ENCODE measurements at places on chromosomes 11 and 22.

GRCh38 chr22:48103126-48103875, 1340.9 kb downstream of the TBC1D22A start:
- no peak for DNase-seq

- peak; percentile 86 for DNase-seq
Measured at GRCh38 chr22:21657360-21658032, 8.3 kb upstream of the PPIL2 start.

GRCh38 chr11:86610559-86611341, 61.7 kb downstream of the ME3 start:
- DNase-seq = no peak

DNA sequence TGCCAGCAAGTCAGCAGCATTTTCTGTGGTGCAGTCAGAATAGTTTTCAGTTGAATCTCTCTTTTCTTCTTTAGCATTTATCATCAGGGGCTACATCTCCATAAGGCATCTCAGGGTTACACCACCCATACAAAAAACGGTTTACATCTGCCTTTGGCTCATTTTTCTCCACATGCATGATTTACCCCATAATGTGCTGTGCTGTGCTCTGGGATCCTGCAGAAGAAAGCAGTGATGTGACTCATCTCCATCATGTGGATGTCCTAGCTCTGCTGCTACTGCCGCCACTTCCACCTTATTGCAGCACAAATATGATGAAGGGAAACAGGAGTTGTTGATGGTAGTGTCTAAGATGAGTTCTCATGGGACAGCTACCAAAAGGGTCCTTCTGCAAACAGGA, 30.0 kb upstream of the CCDC179 start:
- DNase-seq = no peak

DNA sequence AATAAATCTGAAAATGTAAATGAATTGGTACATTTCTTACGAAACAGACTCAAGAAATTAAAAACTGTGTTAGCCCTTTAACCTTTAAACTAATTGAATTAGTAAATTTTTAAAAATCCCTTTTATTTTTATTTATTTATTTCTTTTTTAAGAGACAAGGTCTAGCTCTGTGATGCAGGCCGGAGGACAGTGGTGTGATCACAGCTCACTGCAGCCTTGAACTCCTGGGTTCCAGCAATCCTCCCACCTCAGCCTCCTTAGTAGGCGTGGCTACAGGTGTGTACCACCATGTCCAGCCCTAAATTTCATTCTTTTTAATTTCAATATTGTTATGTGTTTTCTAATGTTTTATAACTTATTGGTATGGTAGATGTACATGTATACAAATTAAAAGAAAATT, 72.6 kb downstream of the MYEOV start:
- DNase-seq = no peak

DNA sequence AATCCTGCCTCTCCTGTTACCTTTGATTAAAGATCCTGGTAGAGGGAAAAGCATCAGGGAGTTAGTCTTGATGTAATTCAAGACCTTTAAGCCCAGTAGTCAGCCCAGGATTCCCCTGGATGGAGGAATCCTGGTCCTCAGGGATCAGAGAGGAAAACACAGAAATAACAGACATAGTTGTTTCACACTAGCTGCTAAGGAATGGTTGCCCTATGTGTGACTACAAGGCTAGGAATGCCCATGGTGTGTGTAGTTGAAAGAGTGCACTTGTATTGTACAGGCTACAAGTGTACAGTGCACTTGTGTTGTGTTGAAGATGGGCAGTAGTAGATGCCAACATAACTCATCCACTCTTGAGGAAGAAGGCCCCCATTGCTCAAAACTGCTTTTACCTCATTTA, 226.8 kb downstream of the AASDHPPT start:
- DNase-seq = peak; percentile 26

DNA sequence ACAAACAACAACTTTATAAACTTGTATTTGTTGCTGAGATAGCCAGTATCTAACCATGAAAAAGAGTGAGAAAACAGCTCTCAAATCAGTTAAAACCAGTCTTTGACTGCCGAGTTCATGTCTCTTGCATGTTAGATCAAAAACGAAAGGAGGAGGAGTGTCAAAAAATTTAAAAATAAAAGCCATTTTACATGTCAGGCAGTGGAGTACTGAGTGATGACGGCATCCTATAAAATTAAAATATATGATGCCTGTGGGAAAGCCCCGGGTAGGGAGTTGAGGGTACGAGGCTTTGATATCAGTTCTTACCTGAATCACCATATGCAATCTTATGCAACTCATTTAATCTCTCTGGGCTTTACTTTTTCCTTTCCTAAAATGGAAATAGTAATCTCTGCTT, 117.3 kb downstream of the ETS1 start:
- DNase-seq = no peak

DNA sequence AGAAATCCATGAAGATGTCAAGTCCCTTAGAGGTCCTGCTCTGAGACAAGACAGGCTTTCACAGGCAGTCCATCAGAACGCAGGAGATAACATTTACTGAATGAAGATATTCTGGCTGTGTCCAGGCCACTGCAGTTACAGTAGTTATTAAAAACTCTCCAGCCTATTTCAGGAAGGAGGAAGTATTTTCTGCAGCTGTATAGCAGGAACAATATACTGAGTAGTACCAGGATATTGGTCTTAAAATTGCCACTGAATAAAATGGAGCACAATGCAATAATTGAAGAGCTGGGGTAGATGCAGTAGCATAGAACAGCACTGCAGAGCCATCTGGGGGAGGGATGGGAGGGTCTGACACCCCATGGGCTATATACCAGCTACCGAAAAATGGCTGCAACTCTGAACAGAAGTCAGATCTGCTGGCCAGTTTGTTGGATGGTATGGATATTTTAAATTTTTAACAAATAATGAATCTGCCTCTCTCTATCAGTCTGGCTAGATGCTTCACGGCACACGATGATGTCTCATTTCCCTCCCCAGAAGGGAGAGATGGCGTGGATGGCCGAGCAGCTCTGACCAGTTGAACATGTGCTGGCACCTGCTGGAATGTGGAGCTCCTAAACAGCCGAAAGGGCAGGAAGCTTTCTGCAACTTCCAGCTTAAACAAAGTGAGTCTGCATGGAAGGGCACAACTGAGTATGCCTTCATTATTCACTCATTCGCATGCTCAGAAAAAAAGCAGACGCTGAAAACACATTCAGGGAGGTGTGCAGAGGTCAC, 342.1 kb upstream of the SYN3 start:
- no peak for DNase-seq
